Mesothelial cell of epicardium (in vitro differentiated cells): ENCODE measurements at places on chromosomes 1 and 21.

- no peak for DNase-seq
Observed at GRCh38 chr1:245240648-245241165, 85.9 kb downstream of the KIF26B start.

DNA sequence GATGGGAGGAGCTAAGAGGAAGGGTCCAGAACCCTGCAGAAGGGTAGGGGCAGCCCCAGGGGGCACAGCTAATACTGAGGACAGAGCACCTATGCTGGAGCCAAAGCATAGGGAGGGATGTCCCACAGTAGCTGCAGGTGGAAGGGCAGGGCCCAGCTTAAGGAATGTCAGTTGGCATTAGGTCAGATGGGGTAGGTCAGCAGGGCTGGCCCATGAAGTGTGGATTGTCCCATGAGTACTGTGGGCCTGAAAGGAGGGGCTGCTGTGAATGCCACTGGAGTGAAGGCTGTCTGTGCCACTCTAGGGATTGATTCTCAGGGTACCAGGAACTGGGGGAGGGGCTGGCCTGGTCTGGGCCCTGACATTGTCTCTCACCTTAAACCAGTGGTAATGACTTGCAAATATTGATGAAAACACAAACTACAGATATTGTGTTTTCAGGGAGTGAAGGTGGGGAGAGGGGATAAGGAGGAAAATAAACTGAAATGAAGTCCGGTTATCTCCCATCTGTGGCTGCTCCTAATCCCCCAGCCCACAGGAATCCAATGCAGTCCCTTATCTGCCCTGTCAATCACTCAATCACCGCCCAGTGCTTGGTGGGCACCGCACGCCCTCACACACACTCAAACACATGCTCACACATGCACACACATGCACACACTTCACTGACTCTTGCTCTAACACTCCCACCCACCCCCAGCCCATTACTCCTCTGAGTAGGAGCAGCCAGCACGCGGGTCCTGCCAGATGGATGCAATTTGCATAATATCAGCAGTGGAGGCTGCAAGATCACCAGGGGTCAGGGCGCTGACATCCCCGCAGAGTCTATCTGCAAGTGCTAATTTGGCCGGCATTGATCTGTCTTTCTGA is 27.8 kb downstream of the DMAP1 start:
- DNase-seq, result no peak

GRCh38 chr1:94797291-94797690 is 22.9 kb upstream of the SLC44A3 start:
- no peak for DNase-seq

DNA sequence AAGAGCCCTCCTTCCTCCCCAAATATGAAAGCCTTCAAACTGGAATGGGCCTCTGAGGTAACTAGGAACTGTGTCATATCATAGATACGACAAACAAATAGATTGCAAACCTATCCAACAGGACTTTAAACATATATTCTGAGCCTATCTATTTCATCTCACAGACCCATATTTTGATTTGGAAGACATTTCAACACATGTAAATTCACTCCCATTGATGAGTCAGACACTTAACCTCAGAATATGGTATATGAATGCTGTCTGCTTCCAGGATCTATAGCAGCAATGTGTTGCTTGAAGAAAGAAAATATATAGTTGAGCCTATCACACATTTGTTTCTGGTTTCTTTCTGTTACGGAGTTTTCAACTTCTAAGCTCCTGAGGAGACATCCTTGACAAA is 221.9 kb upstream of the SAMSN1 start:
- DNase-seq, result no peak

DNA sequence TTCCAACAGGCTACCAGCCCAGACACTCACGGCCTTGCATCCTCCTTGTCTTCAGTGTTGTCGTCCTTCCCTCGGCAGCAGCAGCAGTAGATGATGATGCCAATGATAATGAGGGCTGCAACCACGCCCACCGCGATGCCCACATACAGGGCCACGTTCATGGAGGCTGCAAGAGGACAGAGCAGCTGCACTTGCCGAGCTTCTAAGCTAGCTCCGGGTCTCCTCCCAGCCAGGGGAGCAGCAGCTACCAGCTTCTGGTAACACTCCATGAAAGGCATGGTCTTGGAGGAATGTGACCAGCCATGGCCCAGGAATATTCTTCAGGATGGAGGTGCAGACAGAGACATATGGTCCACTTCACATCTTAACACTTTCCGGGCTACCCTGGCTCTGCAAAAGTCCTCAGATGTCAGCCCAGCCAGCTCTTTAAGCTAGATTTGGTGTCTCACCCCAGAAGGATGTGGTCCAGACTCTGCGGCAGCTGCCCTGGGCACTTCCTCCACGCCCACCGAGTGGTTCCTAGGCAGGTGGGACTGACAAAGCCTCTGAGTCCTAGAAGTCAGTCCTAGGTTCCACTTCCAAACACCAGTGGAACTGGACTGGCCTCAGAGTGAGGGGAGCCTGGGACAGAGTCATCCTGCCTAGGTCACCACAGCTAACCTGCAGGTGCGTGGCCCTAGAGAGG is 35.1 kb downstream of the GPA33 start:
- no peak for DNase-seq

GRCh38 chr21:42311816-42312625 is 3.2 kb downstream of the TFF3 start:
- DNase-seq, result peak; percentile 32
